ENCODE measurements at places on chromosomes 12 and 14. TPM values are rescaled to one million over a fixed set of nuclear protein-coding genes. Genes with fewer than 3 reads are reported as not detected.

The FGF23 gene
- total RNA-seq, result not detected

- no peaks in the 10 kb centered on the region for H3K36me3 ChIP-seq
- H3K27me3 ChIP-seq, result no peaks in the 10 kb centered on the region
- no peaks in the 10 kb centered on the region for H3K4me1 ChIP-seq
Measured at GRCh38 chr12:70543444-70543843, 93.8 kb downstream of the PTPRB start.

The C12orf50 gene
- not detected for total RNA-seq

The RDH16 gene
- 0.49 TPM for total RNA-seq

DNA sequence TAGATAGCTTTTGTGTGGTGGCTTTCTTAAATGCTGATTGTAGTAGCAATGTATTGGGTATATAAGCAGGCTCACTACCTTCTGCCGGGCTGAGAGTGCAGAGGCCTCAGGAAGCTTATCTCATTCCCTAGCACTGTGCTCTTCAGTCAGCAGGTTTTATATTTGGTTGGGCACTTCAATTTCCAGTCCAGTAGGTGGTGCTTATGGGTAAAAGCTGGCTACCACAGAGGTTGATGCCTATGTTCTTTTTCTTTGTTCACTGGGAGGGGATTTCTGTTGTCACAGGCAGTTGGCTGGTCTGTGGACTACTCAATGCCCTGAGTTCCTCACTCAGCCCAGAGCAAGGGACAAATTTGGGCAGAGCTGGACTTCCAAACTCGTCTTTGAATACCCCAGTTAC is 43.0 kb upstream of the GLIPR1 start:
- DNase-seq, result no peak
- no peak overlapping the region for H3K4me3 ChIP-seq
- no peaks in the 10 kb centered on the region for H3K36me3 ChIP-seq
- no peaks in the 10 kb centered on the region for H3K4me1 ChIP-seq
- H3K27ac ChIP-seq, result no peak overlapping the region
- no peaks in the 10 kb centered on the region for H3K27me3 ChIP-seq

DNA sequence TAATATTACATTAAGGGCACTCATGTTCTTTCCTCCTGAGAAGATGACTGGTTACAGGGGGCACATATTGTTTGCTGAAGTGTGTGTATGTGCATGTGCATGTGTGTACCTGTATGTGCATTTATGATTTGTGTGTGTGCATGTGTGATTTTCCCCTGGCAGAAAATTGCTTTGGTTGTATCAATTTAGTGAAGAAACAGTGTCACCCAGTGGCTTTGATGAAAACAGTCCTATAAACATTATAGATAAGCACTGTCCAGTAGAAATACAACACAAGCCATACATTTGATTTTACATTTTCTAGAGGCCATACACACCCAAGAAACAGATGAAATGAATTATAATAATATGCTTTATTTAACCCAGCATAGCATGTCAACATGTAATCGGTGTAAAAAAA is 8.6 kb downstream of the PDE3A start:
- no peak for DNase-seq
- H3K4me1 ChIP-seq, result peaks cover 84% of the 10 kb centered on the region

DNA sequence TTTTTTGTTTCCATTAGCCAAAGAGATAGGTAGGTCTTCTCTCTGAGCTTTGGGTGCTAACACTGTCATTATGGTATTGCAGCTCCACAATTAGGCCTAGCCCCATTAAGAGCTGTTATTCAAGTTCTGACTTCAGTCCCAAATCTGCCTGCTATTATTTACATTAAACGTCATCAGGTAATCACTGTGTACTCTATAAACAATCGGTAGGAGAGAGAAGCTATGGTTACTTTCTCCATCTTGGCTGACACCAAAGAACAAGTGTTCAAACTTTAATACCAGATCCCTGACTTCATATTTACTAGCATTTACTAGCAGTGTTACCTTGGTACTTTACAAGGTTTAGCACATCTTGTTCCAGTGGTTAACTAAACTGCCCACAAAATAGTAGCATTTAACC is 305.1 kb upstream of the GARIN2 start:
- no peaks in the 10 kb centered on the region for H3K4me1 ChIP-seq
- H3K4me3 ChIP-seq, result no peak overlapping the region
- no peak for DNase-seq
- H3K27ac ChIP-seq, result no peak overlapping the region
- H3K27me3 ChIP-seq, result no peaks in the 10 kb centered on the region

The SLCO1B1 gene
- total RNA-seq, result not detected
